ENCODE measurements at places on chromosomes 1 and 21.

DNA sequence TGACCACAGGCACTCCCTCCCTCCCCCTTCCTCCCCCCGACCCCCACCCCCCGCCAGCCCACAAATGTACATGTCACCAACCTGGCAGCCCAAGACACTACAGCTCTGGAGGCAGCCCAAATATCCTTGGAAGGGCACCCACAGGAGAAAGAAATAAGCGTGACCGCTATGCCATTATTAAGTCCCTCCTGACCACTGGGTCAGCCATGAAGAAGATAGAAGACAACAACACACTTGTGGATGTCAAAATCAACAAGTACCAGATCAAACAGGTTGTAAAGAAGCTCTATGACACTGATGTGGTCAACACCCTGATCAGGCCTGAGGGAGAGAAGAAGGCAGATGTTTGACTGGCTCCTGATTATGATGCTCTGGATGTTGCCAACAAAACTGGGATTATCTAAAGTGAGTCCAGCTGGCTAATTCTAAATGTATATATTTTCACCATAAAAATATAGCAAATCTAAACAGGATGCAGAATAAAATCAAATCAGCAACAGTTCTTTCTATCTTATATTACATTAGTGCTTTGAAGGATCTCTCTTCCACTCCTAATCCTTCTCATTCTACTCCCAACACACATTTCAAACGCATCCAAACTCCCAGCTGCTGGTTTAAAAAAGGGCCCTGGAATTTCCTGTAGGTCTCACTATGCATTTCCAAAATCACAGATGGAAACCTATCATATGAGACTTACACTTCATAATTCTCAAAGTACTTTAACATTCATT lies 77.4 kb upstream of the SLFNL1 start:
- DNase-seq = no peak

GRCh38 chr21:37230632-37231248 lies 36.4 kb downstream of the VPS26C start:
- DNase-seq = no peak

DNA sequence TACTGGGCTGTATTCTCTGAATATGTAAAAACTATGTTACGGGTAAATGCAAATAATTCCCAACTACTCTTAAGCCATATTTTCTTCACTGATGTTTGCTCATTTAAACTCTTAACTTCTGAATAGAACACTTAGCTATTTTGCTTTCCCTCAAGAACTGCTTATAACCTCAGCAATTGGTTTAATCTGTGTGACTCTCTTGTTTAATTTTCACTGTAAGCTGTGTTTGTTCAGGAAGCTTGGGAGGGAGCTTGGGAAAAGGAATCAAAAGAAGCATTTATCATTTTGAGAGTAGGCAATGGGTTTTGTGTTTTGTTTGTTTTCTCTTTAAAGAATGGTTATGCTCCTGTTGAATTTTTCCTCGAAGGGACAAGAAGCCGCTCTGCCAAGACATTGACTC lies 24.4 kb downstream of the GNPAT start:
- DNase-seq = no peak

DNA sequence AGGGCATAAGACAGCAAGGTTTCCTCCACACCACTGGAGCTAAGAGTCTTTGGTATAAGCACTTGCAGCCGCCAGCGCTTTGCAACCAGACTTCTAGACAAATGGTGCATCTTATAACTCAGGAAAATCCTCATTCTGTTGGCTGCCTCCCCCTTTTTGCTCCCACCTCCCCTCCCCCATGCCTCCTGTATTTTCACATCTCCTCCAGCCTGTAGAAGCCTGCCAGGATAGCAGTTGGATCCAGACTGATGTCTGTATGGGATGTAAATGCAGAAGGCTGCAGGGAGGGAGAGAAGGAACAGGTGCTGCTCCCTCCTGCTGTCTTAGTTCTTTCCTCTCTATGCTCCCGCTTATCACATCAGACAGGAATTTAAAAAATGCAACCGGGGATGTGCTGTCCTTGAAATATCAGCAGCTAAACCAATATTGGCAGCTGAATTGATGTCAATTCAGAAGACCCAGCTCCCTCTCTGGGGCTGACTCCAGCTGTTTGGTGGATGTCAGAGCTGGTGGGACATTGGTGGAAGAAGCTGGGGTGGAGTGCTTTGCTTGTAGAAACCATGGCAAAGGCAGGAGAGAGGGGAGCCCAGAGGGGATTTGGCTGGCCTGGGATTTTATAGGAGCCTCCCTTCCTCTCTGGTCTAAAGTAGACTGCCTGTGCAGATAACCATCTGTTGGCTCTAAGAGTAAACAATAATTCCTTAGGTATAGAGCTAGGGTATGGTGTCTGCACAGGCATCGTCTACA lies 53.5 kb downstream of the NFASC start:
- no peak for DNase-seq

DNA sequence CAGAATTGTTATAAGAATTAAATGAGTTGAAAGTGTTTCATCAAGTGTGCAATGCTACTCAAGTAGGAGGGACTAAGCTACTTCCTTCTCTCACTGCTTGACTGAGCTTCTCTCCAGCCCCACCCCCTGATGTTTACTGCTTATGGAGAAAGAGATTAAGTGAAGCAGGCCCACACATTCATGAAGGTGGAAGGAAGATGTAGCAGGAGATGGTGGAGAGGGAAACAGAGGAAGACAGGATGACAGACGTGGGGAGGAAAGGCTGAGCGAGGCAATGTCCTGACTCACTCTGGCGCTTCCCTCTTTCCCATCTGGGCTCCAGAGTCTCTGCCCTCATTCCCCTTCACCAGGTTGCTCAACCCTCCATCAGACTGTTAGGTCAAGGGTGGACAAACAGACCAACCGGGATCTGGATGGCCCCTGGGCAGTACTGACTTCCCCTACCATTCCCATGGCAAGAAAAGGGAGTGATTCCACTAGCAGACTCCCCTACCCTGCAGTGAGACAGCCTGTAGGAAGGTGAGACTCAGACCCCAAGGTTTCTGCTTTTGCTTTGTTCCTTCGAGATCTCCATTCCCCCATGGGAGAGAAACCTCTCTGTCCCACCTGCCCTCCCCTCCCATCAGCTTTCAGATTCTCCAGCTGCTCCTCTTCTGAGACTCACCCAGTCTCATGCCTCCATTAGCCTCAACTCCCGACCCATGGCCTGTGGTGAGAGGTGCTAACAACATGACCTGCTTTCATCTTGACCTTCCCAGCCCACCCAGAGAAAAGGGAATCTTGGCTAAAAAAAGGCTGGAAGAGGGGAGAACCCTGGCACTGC lies 3.1 kb upstream of the ARHGEF2 start:
- DNase-seq = no peak

GRCh38 chr1:32068957-32069588 lies 3.7 kb upstream of the TMEM39B start:
- DNase-seq = no peak

- no peak for DNase-seq
These were observed 14.7 kb downstream of the CLSTN1 start for GRCh38 chr1:9809100-9809510.

DNA sequence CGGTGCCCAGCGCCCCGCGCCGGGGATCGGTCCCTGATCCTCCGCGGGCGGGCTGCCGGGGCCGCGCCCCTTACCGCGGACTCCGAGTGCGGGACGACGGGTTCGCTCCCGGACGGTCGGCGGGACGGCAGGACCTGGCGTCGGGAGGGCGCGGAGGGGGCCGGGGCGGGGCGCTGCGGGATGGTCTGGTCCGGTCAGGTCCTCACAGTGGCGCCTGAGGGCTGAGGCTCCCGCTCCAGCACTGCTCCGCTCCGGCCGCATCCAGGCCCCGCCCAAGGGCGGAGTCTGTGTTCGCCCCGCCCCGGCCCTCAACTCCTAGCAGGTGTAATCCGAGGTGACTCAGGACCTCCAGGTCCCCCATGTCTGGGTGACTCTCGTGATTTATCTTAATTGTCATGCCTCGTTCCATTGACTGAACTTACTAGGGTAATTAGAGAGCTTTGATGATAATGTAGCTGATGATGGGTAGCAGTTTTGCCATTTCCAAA lies at the start of gene RAB3B:
Gene RAB3B (minus strand): TSS at position 223 of the 488 bp plus-strand sequence. CDS start 13,583 bp downstream, outside the sequence.
- DNase-seq = no peak

GRCh38 chr21:38956521-38956855 lies 150.8 kb downstream of the ETS2 start:
- DNase-seq = no peak

- no peak for DNase-seq
These were observed 20.4 kb downstream of the LMO4 start for GRCh38 chr1:87349036-87349435.
